ENCODE measurements at places on chromosomes 1 and 21. TPM values are rescaled to one million over a fixed set of nuclear protein-coding genes. Genes with fewer than 3 reads are reported as not detected.
A peak's percentile ranks its signal among the peaks of the same experiment; 100 is the strongest.

The HSD3B2 gene
- total RNA-seq: not detected

DNA sequence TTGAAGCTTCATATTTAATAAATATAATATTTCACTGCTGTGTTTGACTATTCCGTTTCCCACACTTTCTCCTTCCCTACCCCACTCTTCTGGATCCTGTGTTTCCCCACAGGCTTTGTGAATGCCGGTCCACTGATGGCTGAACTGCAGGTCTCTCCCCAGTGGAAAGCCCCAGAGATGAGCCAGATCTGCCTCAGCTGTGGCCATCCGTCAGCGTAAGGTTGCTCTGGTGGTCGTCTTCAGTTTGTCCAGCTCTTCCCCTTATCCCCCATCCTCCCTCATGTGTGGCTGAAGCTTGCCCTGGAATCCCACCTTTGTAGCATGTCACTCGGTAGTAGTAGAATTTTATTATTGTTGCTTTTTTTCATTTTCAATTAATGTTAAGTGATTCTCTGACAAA, 11.4 kb downstream of the SMAP2 start:
- DNase-seq: peak; percentile 43

DNA sequence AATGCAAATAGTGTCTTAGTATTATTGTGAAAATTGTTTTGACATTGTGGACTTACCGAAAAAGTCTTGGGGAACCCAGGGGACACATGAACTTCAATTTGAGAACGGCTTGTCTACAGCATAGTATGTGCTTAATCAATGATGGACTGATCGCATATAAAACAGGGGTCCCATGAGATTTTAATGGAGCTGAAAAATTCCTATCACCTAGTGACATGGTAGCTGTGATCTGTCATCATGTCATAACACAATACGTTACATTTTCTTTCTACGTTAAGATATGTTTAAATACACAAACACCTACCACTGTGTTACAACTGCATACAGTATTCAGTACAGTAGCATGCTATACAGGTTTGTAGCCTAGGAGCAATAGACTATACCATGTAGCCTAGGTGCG, 153.3 kb upstream of the FOXD3 start:
- no peak for DNase-seq

- no peak for DNase-seq
Observed at GRCh38 chr1:156822680-156823079, 6.0 kb upstream of the SH2D2A start.

DNA sequence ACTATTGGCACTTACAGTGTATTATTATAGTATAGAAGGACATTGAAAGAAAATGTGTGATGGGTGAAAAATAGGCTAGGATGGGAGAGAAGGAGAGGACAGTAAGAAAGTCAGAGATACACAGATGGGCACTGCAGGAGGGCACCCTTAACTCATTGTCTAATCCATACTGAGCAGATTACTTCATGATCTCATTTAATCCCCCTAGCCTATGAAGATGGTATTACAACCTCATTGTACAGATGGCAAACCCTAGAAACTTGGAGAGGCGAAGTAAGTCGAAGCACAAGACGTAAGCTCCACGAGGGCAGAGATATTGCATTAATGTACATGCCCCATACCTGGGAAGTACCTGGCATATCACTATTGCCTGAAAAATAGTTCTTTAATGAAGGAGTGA, 346.9 kb upstream of the DAB1 start:
- DNase-seq: no peak

DNA sequence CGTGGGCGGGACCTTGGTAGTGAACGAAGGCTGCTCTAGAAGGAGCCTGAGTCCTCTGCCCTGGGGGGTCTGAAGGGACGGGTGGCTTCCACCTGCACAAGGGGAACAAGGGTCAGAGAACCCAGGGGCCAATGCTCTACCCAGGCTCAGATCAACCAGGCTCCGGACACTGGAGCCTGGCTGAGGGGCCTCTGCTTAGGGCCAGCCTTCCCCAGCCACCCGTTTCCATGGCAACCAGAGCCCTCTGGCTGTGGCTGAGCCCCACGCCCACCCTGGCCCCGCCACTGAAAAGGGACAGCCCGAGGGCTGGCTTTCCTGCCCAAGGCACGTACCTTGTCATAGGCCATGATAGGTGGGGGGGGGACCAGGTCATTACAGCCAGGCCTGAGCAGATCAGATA, 724.6 kb downstream of the PTPRU start:
- DNase-seq: no peak

Data from activated T-cell treated with anti-CD3 and anti-CD28 coated beads, Interleukin-2, amount 50 U/mL, for 72 hours (primary cell).